ENCODE measurements at places on chromosomes 2 and 18. TPM values are rescaled to one million over a fixed set of nuclear protein-coding genes. Genes with fewer than 3 reads are reported as not detected.

Gene ODC1
- 164 TPM for total RNA-seq

Gene MCEE
- 8.0 TPM for total RNA-seq

Gene CGREF1
- not detected for total RNA-seq

Gene GPN1
- 28.1 TPM for total RNA-seq

Gene TXNDC2
- not detected for total RNA-seq

DNA sequence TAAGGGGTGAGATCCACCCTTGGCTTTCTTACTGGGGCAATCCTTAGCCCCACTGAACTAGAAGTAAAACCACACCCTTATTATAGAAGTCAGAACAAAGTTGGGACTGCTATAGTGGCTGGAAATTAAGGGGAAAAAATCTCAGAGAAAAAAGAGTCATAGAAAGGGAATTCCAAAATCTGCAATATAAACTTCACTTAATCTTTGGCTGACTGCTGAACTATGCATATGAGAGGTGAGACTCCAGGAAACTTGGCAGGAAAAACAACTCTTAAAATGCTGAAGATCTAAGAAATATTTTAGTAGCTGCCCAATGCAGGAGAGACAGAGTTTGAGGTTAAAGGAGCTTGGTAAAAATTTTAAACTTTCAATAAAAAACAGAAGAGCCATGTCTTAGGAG is 201.8 kb upstream of the FN1 start:
- no peak for DNase-seq

- DNase-seq = no peak
Measured at GRCh38 chr2:111634995-111635538, 248.9 kb downstream of the ANAPC1 start.

DNA sequence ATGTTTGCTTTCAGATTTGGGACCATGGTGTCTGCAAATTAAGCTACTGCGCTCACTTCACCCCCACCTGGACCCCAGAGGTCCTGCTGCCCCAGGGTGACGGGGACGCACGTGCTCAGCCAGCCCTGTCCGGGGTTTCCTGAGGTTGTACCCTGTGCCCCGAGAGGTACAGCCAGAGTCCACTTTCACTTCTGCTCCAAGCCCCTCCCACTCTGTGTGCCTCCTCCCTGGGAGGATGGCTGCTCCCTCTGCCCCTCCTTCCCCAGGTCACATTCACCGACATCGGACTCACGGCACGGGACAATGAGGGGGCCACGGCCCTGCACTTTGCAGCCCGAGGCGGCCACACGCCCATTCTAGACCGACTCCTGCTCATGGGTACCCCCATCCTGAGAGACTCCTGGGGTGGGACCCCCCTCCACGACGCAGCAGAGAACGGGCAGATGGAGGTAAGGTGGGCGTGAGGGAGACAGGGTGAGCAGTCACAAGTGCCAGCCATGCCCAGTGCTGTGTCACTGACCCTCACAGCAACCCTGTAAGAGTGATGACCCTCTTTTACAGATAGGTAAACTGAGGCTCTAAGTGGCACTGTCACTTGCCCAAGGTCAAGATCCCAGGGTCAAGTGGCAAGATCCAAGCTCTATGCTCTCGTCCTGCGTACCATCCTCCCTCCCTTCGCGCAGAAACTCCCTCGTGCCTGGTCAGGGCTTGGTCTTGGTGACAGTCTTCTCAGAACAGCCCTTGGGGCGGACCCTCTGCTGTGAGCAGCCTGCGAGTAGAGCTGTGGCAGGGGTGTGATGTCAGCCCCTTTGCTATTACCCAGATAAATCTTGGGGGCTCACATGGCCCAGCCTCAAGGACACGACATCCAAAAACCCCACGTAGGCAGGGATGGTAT is 7.6 kb downstream of the ESPNL start:
- DNase-seq = no peak

GRCh38 chr18:8668381-8668780 is 37.0 kb upstream of the MTCL1 start:
- DNase-seq = no peak

GRCh38 chr18:5726011-5726410 is 169.3 kb downstream of the TMEM200C start:
- DNase-seq = no peak

DNA sequence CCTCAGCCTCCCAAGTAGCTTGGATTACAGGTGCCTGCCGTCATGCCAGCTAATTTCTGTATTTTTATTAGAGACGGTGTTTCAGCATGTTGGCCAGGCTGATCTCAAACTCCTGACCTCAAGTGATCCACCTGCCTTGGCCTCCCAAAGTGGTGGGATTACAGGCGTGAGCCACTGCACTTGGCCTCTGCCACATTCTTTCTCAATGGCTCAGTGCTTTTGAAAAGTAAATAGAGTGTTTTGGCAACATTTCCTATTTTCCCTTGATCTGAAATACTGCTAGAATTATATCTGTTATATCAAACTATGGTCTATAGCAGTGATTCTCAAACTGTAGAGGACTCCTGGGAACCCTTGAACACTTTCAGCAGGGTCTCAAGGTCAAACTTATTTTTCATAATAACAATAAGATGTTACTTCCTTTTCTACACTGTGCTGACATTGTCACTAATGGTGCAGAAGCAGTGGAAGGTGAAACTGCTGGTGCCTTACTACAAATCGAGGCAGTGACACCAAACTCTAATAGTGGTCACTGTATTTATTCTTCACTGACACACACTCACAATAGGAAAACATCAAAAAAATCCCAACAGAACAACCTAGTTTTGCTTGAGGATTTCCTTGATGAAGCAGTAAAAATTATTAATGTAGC is 10.6 kb downstream of the DAW1 start:
- DNase-seq = no peak

DNA sequence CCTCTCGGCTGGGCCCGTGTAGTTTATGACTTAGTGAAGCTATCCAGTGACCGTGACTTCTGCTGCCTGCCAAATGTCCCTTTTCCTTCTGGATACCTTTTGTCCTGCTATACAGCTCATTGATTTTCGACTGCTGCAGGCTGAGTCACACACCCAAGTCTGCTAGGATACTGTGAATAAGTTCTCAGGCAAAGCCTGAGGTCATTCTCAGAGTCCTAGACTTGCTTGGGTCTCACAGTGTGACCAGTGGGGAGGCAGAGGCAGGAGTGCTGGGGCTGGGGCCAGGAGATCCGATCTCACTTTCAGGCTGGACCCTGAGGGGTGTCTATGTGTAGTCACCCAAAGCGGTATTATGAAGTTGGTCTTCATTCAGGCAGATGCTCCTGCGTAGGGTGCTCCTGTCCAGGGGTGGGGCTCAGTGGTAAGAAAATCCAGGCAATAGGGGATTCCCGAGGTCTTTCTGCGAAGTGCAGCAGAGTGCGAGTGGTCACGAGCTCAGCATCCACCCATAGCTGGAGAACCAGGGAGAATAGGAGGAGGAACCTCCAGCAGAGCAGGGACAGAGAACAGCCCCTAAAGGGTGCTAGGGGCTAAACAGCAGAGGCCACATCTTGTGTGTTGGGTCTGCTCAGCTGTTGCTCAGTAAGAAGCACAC is 268.6 kb upstream of the NCKAP5 start:
- no peak for DNase-seq

GRCh38 chr2:231467016-231467545 is 2.8 kb upstream of the NCL start:
- no peak for DNase-seq

DNA sequence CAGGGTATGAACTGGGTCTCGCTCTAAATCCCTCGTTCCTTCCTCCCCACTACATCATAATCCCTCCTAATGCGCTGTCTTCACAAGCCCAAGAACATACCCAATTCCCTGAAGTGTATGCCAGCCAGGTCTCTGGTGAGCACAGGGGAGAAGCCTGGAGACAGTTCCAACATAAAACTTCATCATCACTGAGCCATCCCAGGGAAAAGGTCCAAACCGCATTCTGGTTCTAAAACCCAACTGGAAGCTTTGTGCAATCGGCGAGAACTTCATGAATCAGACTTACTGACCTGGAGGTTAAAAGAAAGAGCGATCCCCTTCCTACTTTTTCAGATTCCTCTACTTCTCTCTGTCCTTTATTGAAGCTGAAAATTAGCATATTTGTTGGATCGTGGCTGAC is 132.7 kb downstream of the ALPK2 start:
- no peak for DNase-seq

- no peak for DNase-seq
Measured at GRCh38 chr2:62498739-62499138, 7.3 kb downstream of the TMEM17 start.

GRCh38 chr2:36663851-36664695 is 32.4 kb upstream of the VIT start:
- no peak for DNase-seq

GRCh38 chr2:241443486-241444223 is 64.7 kb downstream of the STK25 start:
- DNase-seq = peak; percentile 87

DNA sequence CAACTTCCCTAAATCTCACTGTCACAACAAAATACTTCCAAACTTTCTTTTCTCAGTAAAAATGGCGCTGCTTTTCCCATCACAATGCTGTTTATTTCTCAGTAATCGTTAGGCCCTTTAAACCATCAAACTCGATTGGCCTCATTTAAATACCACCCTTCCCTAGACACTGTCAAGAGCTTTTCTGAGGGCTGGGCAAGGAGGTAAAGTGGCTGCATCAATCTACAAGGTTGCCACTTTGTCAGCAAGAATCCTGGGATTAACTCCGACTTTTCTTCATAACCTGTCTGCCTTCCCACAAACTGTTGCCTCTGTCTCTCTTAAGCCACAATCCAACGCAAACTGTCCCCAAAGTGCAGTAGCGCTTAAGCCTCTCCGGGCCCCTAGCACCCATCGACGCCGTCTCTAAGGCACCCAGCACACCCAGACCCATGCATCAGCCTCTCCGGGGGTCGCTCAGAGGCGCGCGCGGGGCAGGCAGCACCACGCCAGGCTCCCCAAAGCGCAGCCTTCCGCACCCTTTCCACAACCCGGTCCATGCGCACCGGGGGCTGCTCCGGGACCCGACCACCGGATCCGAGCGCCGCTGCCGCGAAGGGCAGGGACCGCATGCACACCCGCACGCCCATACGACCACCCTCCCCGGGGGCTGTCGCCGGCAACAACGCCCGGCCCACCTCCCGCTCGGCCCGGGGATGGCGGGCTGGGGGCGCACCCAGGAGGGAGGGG is 683 bp downstream of the MBOAT2 start:
- DNase-seq = no peak

Measured in CD4-positive, alpha-beta T cell (primary cell).